ENCODE measurements at places on chromosomes 5 and 9.

GRCh38 chr5:93691997-93692396 lies 49.4 kb downstream of the POU5F2 start:
- no peak for DNase-seq

DNA sequence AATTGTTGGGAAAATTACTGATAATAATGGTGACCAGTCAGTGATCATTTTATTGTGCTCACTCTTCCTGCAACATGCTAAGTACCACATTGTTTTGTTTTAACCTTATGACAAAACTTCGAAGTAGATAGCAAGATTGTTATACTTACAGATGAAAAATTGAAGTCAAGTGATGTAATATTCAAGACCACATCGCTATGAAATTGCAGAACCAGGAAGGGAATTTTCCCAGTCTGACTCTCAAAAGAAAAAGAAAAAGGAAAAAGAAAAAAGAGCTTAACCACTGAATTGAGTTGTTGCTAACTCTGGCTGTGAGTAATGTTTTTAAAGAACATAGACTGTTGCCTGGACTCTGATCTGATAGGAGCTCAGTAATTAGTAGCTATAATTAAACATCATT lies 170.6 kb upstream of the HAPLN1 start:
- no peak for DNase-seq

GRCh38 chr5:79302454-79302853 lies 66.5 kb downstream of the JMY start:
- no peak for DNase-seq

DNA sequence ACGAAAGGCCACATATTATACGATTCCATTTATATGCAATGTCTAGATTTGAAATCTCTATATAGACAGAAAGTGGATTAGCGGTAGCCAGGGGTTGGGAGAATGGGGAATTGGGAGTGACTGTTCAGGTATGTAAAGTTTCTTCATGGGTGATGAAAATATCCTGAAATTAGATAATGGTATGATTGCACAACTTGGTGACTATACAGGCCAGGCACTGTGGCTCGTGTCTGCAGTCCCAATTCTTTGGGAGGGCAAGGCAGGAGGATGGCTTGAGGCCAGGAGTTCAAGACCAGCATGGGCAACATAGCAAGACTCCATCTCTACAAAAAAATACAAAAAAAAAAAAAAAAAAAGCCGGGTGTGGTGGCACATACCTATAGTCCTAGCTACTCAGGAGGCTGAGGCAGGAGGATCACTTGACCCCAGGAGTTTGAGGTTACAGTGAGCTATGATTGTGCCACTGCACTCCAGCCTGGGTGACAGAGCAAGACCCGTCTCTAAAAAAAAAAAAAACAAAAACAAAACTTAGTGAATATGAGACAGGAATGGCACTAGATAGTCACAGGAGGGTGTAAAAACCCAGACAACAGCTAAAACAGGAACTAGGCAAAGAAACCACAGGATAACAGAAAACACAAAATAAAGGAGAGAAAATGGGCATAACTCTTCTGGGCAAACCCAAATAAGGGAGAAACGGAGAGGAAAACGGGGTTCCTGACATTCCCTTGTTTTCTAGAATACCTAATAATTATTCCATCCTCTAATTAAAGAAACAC lies 72.1 kb upstream of the ZNF618 start:
- no peak for DNase-seq

GRCh38 chr9:14314424-14314928 lies 535 bp upstream of the NFIB start:
- no peak for DNase-seq

- no peak for DNase-seq
Measured at GRCh38 chr9:91946653-91947488, 3.2 kb downstream of the ROR2 start.

DNA sequence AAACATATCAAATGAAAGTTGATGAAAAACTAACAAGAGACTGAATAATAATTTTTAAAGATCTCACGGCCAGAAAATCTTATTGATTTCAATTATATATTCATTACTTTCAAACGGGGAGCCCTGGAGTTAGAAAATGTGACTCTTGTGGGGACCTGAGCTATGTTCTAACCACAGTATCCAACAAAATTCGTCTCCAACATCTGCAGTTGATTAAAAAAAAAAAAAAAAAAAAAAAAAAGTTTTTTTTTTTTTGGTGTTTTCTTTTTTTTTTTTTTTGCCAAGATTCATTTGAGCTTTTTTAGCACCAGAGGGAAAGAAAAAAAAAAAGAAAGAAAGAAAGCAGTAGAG lies 144.3 kb upstream of the PIK3R1 start:
- no peak for DNase-seq

DNA sequence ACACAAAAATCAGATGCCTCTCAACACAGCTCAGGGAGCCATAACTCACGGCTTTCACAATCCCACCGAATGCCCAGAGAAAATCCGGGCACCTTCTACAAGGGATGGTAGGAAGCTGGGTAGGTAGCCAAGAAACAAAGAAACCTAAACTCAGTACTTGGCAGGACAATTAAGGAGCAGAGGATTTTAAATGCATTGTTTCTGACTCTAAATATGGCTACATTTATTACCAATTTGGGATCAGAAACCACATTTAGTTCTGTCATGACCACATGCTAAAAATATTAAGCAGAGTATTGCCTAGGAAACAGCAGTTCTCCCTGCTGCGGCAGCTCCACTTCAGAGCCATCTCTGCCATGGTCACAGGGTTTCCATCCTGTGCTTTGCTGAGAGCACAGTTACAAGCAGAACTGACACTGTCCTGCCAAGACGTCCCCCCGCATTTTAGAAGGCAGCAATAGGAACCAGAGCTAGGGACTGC lies 57.5 kb downstream of the SIL1 start:
- DNase-seq: no peak

GRCh38 chr5:43680286-43680685 lies 77.3 kb downstream of the NNT start:
- no peak for DNase-seq

DNA sequence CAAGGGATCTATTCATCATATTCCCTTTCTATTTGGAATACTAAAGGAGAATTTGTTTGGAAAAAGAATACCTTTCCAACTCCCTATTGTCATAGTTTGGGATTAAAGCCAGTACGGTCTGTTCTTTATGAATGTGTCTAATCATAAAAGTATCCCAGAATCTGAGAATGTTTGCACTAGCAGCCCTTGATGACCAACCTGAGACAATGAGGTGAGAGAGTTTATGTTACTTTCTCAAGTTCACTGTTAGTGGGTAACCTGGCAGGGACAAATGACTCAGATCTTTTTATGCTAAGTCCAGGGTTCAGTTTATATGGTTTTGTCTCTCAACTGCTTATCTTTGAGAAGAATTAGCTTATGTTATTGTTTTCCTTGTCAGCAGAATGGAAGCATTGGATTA lies 25.3 kb upstream of the TLR4 start:
- DNase-seq: no peak

GRCh38 chr5:165000479-165001190 lies 1495.2 kb downstream of the MAT2B start:
- DNase-seq: no peak

GRCh38 chr9:136546697-136547501 lies 1.1 kb upstream of the NOTCH1 start:
- no peak for DNase-seq

DNA sequence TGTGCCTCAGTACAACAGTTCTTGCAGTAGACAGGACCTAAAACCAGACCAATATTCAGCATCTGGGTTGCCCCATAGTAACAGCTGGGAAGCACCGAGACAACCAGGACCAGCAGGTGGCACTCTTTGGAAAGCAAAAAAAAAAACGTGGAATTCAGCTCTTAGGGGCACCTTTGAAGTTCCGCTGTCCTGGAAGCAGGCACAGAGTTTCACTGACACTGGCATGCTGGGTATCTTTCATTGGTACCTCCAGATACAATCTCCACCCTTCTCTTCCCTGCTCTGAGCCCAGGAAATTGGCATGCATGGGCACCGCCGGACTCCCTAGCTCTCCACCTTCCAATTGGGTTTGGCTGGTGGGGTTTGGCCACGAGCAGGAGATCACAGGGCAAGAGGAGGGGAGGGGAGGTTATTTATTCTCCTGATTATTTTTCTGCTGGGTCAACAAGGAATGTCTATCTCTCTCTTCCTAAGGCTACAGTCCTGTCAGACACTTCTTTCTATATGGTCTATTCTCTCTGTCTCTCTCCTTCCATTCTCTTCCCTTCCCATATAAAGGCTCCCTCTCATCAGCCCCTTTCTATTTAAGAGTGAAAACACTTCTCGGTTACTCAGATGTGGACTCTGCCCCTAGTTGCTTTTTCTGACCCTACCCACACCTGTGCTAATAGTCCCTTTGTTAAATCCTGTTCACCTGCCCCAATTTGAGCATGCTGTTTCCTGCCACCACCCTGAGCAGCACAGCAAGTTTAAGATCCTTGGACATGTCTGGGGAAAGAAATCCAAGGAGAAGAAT lies 1.9 kb upstream of the IDNK start:
- DNase-seq: no peak

DNA sequence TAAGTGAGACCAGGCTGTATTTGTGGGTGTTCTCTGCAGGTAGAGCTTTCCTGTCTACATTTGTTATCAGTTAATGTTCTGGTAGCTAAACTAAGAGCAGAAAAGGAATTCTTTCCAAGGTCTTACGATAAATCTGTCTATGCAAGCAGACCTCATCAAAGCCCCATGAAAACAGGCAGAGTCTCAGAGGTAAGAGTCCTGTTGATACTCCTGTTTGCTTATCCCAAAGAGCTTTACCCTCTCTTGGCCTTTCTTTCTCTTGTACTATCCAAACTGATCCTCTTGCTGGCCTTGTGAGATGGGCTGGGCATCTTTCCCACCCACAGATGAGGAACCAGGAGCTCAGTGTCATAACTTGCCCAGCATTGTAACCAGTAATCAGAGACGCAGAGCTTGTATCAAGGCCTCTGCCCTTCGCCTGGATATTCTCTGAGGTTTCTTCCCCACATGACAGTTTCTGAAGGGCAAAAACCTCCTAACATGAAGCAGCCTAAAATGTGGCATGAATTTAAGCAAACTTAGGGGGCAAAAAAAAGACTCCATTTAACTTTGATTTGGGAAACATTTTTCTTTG lies 33.5 kb downstream of the PRKACG start:
- DNase-seq: no peak

DNA sequence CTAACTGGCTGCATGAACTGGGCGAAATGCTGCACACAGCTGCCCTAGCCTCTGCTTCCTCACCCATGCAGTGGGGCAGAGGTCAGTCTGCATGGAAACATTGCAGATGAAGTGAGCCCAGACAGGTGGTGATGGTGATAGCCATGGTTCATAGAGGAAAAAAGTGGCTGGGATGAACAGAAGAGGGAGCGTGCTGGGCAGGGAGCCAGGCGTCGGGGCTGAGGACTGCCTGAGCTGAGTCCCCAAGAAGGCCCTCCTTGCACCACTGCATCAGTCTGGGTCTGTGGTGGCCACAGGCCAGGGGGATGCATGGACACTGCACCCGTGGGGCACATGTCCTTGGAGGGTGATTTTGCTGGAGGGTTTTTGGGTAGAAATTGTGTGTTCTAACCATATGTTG lies 80.5 kb downstream of the AMBP start:
- no peak for DNase-seq

- DNase-seq: no peak
Measured at GRCh38 chr5:32217886-32218396, 43.8 kb upstream of the GOLPH3 start.

- DNase-seq: no peak
Measured at GRCh38 chr5:89707891-89708290, 701.7 kb downstream of the CETN3 start.

- no peak for DNase-seq
Measured at GRCh38 chr5:96088706-96089498, 127.3 kb upstream of the ELL2 start.

GRCh38 chr9:136686794-136687711 lies at the start of gene AGPAT2:
Gene AGPAT2 (minus strand): TSS chr9:136687457. CDS start chr9:136687357, 100 bp downstream.
- peak; percentile 41 for DNase-seq

- DNase-seq: no peak
Measured at GRCh38 chr9:98429613-98430012, 174.2 kb upstream of the TBC1D2 start.

DNA sequence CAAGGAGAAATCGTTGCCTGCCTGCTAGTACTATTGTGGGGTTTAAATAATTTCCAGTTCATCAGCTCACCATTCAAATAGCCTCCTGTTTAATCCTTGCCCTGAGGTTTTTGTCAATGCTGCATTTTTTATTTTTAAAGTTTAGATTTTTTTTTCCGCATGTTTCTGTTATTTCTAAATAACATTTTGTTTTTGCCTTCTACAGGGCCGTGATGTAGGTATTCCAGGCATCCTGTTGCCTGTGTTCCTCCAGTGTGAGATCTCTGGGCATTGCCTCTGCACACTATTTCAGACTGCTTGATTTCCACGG lies 124.3 kb downstream of the HSD17B3 start:
- DNase-seq: no peak

- no peak for DNase-seq
Measured at GRCh38 chr5:145829708-145830361, 5.3 kb downstream of the PRELID2 start.

GRCh38 chr5:52190737-52191136 lies 597.0 kb upstream of the ITGA1 start:
- no peak for DNase-seq

DNA sequence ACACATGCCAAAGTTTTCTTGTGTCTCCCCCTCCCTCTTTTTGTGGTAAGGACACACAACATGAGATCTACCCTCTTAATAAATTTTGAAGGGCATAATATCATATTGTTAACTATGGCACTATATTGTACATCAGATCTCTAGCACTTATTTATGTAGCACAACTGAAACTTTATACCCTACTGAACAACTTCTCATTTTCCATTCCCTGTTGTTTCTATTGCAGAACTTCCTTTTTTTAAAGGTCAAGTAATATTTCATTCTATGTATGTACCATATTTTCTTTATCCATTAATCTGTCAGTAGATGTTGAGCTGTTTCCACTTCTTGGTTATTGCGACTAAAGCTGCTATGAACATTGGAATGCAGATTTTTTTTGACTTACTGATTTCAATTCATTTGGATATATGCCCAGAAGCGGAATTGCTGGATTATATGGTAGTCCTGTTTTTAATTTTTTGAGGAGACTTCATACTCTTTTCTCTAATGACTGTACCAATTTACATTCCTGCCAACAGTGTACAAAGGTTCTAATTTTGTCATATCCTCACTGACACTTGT lies 305.3 kb downstream of the PRR16 start:
- no peak for DNase-seq

GRCh38 chr5:96322865-96323264 lies 110.2 kb downstream of the PCSK1 start:
- no peak for DNase-seq

DNA sequence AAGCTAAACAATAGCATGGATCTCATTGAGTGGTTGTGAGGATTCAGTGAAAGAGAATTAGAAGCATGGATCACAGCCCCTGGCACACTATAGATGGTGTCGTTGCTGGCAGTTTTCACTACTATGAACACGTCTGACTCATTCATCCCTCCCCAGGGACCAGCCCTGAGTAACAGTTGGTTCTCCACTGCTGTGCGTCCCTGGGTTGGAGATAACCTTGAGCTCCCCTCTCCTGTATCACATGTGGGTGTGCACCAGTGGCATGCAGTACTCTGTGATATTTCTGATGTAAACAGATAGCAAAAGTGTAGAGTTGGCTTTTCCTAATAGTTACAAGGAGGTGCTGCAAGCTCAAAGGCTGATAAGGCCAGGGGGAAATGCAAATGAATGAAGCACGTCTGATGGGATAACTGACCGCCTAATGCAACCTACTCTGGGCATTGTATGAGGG lies 8.8 kb upstream of the LCP2 start:
- no peak for DNase-seq
